ENCODE measurements at places on chromosomes 5 and 9.

GRCh38 chr5:37742111-37742510 lies 97.7 kb downstream of the GDNF start:
- no peak for DNase-seq

GRCh38 chr9:93059011-93059714 lies 662 bp downstream of the SUSD3 start:
- DNase-seq: no peak

DNA sequence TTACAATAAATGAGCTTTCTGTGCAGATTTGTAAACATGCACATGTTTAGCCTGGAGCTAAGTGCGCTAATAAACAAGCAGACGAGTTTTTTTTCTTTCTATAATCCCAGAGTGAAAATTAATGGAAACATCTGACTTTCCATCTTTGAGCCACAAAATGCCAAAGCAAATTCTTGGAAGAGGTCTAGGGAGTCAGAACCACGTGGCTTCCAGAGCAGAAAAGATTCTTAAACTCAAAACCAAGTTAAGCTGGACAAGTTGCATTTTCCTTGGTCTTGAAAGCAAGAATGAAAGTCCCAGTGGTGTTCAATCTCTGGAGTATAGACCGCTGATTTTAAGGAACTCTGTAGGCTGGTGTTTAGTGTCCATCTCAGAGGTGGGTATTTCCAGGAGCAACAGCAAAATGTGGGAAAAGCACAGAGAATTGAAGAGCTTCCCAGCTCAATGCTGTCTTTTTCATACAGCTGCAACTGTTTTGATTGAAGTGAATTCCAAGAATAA lies 71.4 kb downstream of the MYO10 start:
- DNase-seq: no peak

GRCh38 chr9:20732118-20732517 lies 48.1 kb downstream of the FOCAD start:
- DNase-seq: no peak

DNA sequence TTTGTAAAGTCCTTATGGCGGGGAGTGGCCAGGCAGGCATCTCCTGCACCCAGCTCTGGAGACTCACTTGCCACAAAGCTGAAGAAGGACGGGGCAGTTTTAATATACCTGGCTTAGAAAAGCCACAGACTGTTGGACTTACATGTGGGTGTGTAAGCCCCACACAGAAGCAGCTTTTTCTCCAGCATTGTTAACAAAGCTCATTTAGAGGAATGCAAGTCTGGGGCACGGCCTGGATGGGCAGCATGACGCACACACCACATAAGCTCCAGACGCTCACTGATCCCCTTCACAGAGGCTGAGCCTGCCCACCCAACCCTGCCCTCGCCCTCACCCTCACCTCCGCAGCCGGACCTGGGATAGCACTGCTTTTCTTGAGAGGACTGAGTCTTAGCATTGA lies 58.0 kb upstream of the PDE8B start:
- DNase-seq: no peak

- DNase-seq: no peak
Measured at GRCh38 chr9:35650341-35651158, at the start of gene SIT1. Gene SIT1, minus strand, starts transcription at chr9:35650931. Its CDS starts 78 bp downstream, at chr9:35650853.

GRCh38 chr5:176413255-176413565 lies 3.1 kb downstream of the CLTB start:
- DNase-seq: no peak

DNA sequence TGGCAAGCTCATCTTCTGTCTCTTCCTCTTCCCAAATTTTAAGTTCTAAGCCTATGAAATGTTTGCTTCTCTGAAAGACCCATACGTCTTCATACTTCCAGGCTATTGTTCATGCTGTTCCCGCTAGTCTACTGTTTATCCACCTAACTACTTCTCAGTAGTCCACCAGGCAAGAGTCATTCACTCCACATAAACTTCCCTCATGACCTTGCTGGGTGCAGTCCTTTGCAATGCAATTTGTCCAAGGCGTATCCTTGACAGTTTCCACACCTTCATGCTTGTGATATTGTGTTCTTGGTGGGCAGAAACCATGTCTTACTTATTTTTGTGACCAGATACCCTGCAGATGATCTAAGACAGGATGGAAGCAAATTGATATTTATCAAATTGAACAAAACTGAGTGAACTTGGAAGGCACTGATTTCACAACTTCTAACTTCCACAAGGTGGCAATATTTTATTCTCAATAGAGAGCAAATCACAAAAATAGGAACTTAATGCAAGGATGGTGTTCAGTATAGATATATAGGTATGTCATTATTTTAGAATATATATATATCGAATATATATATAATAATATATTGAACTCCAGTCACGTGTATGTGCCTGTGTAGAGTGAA lies 30.3 kb downstream of the TYRP1 start:
- no peak for DNase-seq

- peak; percentile 3 for DNase-seq
Measured at GRCh38 chr5:63916786-63917185, 45.5 kb downstream of the HTR1A start.

- DNase-seq: no peak
Measured at GRCh38 chr5:96569770-96570169, 92.4 kb upstream of the CAST start.

GRCh38 chr9:137813651-137814415 lies 63.7 kb upstream of the CACNA1B start:
- DNase-seq: no peak

DNA sequence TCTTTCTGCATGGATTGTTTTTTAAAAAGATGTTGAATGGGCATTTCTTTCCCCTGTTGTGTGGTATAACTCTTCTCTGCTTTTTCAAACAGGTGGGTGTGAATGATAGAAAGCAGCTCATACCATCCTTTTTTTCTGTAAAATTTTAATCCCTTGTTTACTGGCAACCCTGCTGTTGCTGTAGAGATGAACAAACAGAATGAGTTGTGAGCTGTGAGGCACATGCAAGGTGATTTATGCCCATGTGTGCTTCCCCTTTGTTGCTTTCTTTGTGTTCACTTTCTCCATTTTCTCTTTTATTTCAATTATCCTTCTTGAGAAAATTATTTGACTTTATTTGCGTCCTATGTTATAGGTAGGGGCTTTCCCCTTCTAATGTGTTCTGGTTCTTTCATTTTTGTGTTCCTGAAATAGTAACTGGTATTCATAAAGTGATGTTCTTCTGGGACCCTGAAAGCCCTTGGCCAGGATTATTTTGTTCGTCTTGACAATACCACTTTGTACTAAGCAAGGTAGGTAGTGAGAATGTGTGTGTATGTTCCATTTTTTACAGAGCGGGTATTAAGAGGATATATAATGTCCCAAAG lies 79.9 kb downstream of the AOPEP start:
- no peak for DNase-seq

- DNase-seq: no peak
Measured at GRCh38 chr5:137359941-137360340, 139.2 kb downstream of the SPOCK1 start.

- DNase-seq: no peak
Measured at GRCh38 chr5:142660196-142660595, 25.7 kb downstream of the FGF1 start.

- DNase-seq: no peak
Measured at GRCh38 chr5:151054709-151055108, 26.1 kb downstream of the TNIP1 start.

DNA sequence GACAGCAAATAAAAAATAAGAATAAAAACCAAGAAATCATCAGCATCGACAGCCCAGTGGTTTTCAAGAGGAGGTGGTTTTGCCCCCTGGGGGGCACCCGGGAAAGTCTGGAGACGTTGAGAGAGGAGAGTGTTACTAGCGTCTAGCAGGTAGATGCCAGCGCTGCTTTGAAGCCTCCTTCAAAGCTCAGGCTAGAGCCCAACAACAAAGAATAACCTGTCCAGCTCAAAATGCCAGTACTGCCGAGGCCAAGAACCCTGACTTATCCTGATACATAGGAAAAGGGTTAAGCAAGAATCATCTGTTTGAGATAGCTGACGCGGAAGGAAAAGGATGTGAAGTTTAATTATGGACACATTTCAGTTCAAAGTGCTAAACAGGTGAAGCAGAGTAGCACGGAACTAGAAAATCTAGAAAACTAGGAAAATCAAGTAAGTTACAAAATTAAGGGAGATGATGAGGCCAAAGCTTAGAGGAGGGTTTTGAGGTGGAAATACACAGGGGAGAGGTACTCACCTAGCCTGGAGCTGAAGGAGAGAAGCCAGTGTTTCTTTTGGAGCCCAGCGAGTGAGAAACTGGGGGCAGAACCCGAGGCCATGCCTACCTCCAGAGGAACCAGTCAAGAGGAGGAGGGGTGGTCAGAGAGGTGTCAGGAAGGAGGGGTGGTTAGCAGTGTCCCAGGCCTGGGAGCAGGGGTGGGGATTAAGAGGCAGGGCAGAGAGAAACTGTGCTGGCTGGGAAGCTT lies 121.0 kb upstream of the RETREG1 start:
- DNase-seq: no peak

DNA sequence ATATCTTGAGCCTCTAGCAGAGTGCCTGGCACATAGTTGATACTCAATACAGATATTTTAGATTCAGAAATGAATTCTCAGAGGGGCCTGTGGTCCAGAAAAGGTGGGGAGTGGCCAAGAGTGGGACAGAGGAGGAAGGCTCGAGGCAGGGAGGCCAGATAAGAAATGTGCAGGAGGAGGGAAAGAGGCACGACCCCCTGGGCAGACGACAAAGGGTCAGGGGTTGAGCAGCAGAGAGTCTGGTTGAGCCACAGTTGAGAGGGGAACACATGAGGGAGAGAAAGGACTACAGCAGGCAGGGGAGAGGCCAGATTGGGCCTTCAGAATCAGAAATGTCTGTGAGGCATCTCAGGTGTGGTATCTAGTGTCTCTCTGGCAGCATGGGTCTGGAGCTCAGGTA lies 89.1 kb downstream of the PSD2 start:
- no peak for DNase-seq

DNA sequence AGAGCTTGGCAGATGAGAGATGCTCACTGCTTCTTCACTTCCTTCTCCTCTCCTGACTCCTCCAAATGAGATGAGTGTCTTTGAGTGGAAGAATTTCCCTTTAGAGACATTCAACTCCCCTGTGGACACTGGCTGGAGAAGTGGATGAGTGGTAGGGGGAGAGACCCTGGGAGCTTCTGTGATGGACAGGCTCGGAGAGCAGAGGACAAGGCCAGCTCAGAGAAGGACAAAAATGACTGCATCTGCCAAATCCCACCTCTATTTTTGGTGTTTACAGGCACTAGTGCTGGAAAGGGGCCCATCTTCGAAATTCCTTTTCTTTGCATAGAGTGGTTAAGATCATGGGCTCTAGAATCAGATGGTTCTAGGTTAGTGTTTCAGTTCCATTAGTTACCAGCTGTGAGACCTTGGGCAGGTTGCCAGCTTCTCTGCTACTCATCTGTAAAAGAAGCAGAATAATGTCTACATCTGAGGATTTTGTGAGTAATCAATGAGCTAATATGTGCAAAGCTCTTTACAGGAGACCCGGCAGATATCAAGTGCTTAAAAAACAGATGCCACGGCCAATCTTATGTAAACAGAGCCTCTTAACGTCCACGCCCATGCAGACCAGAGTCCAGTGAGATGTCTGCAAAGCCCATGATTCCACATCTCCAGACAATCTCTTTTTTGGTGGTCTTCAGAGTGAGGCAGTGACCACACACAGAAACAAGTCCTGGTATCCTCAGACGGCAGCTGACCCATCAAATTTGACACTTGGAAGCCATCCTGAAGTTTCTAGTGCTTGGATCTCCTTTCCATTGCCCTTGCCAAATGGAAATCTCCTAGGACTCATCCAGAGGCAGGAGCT lies 13.6 kb upstream of the COL27A1 start:
- DNase-seq: no peak

DNA sequence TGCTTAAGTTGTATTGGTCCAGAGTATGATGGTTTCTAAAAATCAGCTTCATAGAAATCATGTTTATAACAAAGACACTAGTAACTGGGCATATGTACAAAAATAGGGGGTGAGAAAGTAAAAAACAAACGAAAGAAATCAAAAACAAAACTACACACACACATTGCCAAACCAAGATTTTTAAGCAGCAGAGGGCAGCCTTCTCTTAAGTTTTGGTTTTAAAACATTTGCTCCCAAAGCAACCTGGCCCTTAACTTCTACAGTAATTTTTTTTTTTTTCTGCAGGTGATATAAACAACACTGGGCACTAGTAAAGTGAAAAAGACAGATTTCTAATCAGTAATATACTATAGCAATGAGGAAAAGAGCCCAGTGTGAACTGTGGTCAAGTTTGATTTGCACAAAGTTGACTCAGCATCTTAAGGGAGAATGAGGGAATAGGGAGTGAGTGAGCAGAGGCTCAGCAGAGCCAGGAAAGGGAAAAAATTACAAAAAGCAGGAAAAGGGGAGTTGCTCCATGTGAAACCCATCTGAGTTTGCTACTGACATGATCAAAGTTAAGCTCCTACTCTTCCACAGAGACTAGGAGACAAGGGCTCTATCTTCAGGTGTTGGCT lies 13.4 kb upstream of the GAPT start:
- DNase-seq: no peak

- DNase-seq: no peak
Measured at GRCh38 chr9:19232823-19233194, 2.3 kb downstream of the DENND4C start.

DNA sequence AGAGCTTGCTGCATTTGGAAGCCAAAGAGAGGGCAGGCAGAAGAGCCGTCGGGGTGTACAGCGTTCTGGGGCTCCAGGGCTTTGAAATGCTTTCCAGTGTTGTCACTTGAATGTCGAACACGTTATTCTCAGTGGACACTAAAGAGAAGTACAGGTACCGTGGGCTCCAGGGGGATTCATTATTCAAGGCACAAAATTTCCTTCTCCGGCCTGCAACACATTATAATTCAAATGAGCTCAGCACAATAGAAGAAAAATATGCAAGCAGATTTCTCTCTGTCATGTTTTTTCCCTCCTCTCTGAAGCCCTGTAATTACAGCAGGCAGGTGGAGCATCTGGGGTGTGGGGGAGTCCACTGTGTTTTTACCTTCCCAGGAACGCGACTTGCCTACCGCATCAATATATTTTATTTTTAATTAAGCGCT lies 293.1 kb downstream of the ZSWIM6 start:
- DNase-seq: no peak

DNA sequence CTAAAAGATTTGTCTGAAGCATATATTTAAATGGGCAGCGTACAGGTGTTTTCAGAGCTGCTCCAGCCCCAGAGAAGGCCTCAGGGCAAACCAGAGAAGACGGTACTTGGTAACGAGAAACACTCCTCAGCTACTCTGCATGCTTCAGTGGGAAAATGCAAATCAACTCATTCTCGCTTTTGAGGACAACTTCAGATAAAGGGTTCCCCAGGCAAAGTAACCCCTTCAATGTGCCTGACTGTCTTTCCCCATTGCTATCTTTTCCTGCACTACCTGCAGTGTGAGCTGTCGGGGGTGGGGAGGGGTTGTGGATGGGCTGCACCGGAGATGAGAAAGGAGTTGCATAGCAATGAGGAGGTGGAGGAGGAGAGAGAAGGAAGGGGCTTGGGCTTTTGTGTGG lies 339.7 kb upstream of the CLINT1 start:
- no peak for DNase-seq

- no peak for DNase-seq
Measured at GRCh38 chr5:137960141-137960540, 70.9 kb downstream of the PKD2L2 start.

- DNase-seq: no peak
Measured at GRCh38 chr5:36270175-36270574, 28.4 kb upstream of the NADK2 start.

GRCh38 chr5:32777733-32778132 lies 66.6 kb downstream of the NPR3 start:
- DNase-seq: no peak

Data from GM04503 (cell line).